A172 (cell line): ENCODE measurements at places on chromosomes 6 and 20.

- no peak for DNase-seq
These were observed 204.4 kb downstream of the SAMD5 start for GRCh38 chr6:147712841-147713240.

- DNase-seq: peak; percentile 78
These were observed at the start of gene MKKS for GRCh38 chr20:10433623-10434466. Gene MKKS, minus strand, starts transcription at chr20:10434222. Its CDS starts 20,708 bp downstream, at chr20:10413514.

GRCh38 chr6:16669227-16669626 is 92.0 kb downstream of the ATXN1 start:
- DNase-seq: peak; percentile 79

- peak; percentile 69 for DNase-seq
These were observed 104.5 kb downstream of the CD24 start for GRCh38 chr6:106870069-106870468.

- DNase-seq: peak; percentile 34
These were observed 7.8 kb downstream of the UBE3D start for GRCh38 chr6:83057705-83058321.

- no peak for DNase-seq
These were observed 320.1 kb downstream of the ESR1 start for GRCh38 chr6:152127432-152128165.

DNA sequence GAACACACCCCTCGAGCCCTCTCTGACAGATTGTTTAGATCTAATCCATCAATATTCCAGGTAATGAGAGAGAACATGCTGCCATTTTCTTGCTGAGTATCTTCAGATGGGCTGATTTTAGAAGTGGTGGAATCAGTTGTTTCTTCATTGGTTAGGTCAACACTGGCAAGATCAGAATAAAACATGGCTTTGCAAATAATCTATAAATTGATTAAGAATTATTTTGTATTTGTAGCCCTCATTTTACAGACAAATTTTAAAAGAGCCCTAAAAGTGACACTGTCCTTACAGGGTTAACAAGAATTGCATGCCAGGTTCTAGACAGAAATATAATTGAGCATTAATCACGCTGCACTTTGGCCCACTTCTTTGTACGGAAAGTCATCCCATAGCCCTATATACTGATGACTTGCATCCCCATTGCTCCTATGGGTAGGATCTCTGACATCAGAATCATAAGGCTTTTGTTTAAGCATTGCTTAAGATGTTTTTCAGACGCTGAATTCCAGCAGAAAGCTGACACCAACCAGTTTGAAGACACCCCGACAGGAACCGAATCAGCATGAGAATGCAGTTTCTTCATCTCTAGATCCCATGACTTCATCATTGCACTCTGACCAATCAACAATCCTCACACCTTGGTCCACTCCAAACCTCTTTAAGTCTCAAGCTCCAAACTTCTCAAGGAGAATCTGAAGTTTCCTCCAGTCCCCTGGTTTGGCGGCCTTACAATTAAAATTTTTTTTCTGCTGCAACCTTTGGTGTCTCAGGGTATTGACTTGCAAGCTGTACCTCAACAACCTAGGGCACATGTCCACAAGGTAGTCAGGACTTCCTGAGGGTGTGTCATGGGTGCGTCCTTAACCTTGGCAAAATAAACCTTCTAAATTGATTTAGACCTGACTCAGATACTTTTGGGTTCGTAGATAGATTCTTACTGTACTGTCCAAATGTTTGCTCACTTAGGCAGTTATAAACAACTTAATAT is 7.8 kb downstream of the TDP2 start:
- DNase-seq: peak; percentile 55

DNA sequence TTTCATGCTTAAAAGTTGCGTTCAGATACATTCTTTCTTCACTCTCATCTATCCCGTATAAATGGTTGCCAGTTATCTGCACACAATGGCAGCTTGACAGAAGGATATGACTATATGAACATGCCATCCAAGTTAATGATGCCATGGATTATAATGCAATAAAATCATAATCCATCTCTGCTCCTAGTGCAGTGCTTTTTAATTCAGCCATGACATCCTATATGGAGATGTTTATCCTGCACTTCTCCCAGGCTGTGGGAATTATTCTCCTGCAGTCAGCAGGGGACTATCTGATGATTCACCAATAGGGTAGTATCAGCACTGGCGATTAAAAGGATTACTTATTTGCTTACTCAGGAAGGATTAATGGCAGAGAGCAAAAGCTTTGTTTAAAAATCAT is 273.8 kb downstream of the SAMD5 start:
- peak; percentile 57 for DNase-seq

- no peak for DNase-seq
These were observed 54.8 kb downstream of the SNAI1 start for GRCh38 chr20:50037575-50037974.

GRCh38 chr6:37125774-37126492 is 44.0 kb upstream of the PIM1 start:
- DNase-seq: peak; percentile 39

DNA sequence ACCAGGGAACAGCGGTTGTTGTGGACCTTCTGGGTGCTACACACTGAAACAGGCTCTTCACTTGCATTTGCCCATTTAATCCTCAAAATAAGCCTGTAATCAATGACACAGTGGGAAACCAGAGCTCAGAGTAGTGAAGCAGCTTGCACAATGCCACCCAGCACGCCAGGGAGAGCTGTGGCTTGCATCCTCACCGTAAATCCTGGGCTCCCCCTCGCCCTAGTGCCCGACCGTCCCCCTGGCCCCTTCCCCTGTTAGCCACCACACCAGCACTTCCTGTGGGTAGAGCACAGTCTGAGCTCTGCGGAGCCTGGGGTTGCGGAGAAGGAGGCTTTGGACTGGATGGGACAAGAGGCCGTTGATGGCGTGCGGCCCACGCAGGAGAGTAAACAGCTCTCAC is 14.5 kb downstream of the VSTM2L start:
- no peak for DNase-seq

- DNase-seq: no peak
These were observed 155.9 kb downstream of the JARID2 start for GRCh38 chr6:15401769-15402250.

- DNase-seq: no peak
These were observed 42.0 kb downstream of the JARID2 start for GRCh38 chr6:15287670-15288375.

DNA sequence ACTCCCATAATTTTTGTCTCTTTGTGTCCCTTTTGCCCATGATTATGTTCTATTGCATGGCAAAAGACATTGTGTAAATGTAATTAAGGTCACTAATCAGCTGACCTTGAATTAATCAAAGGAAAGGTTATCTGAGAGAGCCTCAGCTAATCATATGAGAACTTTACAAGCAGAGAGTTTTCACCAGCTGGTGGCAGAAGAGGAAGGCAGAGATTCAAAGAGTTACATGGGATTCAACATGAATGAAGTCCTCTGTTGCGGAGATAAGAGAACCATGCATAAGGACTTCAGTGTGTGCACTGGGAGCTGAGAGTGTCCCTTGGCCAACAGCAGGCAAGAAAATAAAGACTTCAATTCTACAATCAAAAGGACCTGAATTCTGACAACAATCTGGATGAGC is 494.1 kb upstream of the ARID1B start:
- no peak for DNase-seq

GRCh38 chr6:42898891-42899361 is 16.9 kb upstream of the PTCRA start:
- DNase-seq: peak; percentile 51

- no peak for DNase-seq
These were observed 194.6 kb downstream of the DST start for GRCh38 chr6:56448046-56448445.

- peak; percentile 16 for DNase-seq
These were observed 206.4 kb upstream of the HDDC2 start for GRCh38 chr6:125507987-125508655.

DNA sequence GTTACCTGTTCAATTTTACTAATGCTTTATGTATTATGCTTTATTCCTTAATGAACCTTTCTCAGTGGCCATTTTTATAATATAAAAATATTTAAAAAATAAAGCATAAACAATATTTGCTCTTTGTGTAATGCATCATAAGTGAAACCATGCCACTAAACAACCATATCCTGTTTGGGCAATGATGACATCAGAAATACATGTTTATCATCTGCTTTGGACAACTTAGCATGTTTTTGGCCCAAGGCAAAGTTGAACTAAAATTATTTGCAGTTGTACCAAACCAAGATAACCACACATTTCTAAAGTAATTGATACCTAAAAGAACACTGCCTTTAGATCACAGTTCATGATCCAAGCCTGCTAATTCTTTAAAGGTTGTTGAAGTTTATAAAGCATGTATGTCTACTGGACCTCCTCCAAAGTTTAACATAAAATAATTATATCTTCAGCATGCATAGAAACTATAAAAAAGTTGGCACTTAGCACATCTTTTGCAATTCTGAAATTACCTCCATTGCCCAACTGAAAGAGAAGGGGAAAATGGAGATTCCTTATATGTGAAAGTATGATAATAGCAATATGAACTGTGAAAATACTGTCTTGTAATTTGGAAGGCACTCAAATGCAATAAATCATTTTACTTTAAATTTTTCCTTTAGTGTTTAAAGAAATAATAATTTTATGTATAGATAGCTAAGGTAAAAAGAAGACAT is 325.6 kb upstream of the RUNX2 start:
- DNase-seq: no peak

DNA sequence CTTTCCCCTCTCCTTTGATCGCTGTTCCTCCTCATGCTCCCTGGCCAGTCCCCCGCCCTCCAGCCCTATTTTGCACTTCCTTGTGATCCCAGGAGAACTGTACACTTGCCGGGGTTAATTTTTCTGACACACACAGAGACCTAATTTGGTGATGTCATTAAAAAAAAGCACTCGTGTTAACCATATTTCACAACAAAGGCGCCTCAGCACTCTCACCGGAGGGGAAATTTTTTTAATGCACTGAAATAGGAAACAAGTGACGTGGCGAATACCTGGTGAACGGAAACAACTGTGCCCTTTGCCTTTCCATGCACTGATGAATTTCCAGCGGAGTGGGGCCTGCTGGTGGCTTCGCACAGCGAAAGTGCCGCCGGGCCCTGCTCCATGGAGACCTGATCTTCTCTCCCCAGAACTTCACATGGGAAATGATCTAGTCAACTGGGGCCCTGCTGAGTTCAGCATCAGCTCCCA is 53.9 kb upstream of the TAGAP start:
- DNase-seq: no peak

- DNase-seq: no peak
These were observed 236.9 kb downstream of the EPM2A start for GRCh38 chr6:145498425-145498824.

DNA sequence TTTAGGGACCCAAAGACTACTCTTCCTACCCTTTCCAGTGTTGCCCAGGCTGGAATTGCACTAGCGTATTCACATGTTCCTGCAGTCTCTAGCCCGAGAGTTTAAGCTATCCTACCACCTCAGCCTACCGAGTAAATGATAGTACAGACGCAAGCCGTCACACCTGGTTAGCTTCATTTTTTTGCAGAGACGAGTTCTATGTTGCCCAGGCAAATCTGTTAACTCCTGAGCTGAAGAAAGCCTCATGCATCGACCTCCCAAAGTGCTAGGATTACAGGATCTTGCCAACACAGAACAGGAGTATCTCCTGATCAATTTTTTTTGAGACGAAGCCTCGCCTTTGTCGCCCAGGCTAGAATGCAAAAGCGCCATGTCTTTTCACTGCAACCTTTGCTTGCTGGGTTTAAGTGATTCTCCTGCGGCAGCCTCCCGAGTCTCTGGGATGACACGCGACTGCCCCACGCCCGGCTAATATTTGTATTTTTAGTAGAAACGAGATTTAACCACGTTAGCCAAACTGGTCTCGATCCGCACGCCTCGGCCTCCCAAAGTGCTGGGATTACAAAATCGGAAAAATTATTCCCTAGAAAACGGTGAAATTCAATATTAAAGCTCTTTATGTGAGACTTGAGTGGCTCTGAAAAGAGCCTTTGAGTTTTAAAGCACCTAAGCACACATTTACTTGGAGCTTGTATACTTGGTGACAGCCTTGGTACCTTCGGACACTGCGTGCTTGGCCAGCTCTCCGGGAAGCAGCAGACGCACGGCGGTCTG is 128.5 kb downstream of the HFE start:
- no peak for DNase-seq

GRCh38 chr20:17735206-17735804 is 35.5 kb downstream of the BANF2 start:
- peak; percentile 89 for DNase-seq

DNA sequence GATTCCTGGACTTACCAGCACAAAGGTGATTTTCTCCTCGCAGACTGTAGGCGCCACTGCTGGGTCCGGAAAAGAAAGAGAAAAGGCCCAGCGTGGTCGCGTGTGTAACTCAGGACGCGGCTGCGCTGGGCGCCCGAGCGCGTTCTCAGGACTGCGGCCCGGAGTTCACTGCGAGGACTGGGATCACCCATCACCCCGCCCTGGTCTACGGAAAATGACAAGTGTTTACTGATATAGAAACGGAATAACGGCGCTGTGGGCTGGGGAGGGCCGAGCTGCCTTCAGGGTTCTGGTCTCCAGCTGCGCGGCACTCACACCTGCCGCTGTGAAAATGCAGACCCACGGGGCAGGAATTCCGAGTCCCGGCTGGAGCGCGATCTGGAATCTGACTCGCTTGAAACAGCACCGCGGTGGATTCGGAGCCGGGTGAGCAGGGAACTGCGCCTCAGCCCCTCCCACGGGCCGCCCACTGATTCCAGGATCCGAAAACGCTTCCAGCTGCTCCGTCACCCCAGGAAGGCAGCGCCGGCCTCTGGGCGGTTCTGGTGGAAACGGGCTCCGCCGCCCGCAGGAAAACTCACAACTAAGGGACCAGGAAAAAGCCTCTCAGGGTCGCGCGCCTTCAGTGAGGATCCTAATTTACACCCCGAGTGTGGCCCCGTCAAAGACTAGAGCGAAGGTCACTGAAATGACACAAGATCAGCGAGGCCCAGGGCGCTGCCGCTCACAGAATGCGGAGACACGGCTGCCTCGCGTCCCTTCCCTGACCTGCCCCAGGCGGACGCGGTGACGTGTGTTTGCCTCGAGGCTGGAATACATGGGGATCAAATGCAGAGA is 34.5 kb downstream of the HLA-A start:
- DNase-seq: peak; percentile 52

DNA sequence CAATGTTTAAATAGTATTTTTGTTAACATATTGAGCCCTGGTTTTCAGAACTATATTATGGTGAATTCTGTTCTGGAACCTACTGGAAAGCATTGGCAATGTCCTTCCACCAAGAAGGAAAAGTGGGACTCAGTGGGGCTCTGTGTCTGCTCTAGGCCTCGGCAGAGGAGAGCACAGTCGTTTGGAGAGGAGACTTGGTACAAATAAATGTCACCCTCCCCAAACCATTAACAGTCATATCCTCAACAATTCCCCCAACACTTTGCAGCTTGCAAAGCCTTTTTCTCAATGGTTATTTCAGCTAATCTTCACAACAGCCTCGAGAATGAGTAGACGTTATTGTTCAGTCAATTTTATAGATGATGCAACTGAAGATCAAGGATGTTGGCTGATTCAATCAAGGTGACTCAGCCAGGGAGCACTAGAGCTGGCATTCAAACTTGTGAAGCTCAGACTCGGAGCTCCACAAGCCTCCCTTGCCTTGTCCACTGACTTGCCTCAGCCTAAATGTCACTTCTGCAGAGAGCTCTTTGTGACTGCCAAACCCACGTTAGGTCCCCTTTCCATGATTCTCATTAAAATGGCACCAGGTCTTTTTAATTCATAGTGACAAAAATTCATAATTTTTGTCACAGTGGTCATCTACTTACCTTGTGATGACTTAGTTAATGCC is 60.6 kb downstream of the TOX2 start:
- peak; percentile 63 for DNase-seq
